Urothelium cell line (cell line): ENCODE measurements at places on chromosomes 3 and 15.

GRCh38 chr3:11720917-11721411 is 77.2 kb upstream of the VGLL4 start:
- no peak for DNase-seq

DNA sequence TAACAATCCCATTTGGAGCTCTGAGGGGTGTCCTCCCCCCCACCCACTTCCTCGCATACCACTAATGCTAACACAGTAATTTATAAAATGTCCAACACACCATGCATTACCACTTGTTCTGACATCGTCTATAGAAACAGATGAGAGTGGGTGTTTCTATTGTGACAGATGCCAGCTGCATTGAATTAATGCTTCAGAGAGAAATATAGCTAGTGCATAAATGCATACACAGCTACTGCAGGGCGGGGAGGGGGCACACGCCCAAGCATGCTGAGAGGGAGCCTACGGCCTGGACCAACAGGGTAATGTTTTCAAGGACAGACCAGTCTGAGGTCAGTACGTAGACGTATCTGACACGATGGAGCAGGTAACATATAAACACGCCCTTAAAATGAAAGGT is 106.0 kb upstream of the FEZF2 start:
- DNase-seq = no peak

GRCh38 chr3:123439806-123440580 is 8.9 kb downstream of the ADCY5 start:
- DNase-seq = no peak

- DNase-seq = no peak
These were observed 16.2 kb downstream of the LCMT2 start for GRCh38 chr15:43314171-43314570.

DNA sequence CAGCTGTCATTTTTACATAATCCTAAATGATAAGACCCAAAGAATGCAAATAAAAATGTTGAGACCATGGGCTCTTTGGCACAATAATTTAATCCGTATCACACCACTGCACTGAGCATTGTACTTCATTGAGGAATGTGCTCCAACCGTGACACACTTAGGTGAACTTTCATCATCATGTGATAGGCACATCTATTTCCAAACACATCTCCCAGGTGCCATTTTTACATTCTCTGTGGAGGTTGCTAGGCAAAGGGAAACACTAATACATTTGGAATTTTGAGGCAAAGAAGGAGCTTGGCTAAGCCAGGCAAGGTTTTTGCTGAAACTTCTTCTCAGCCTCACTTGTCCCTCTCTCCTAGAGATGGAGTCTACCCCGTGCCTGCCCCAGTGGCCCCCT is 68.7 kb downstream of the LRTM1 start:
- peak; percentile 37 for DNase-seq

GRCh38 chr15:100580414-100580813 is 21.6 kb downstream of the LINS1 start:
- no peak for DNase-seq

GRCh38 chr3:136787349-136787748 is 31.6 kb upstream of the SLC35G2 start:
- DNase-seq = no peak

GRCh38 chr3:129317848-129318247 is 39.2 kb downstream of the HMCES start:
- DNase-seq = no peak

- no peak for DNase-seq
These were observed 4.0 kb downstream of the TMEM212 start for GRCh38 chr3:171847133-171847532.

- no peak for DNase-seq
These were observed 100.1 kb upstream of the SLC6A11 start for GRCh38 chr3:10715886-10716285.

GRCh38 chr15:96158938-96159337 is 171.6 kb upstream of the NR2F2 start:
- no peak for DNase-seq

GRCh38 chr3:123660900-123661299 is 76.0 kb upstream of the HACD2 start:
- DNase-seq = peak; percentile 87

- no peak for DNase-seq
These were observed 130.6 kb upstream of the MEF2A start for GRCh38 chr15:99435113-99435695.

- DNase-seq = peak; percentile 64
These were observed 29.3 kb upstream of the MEF2A start for GRCh38 chr15:99536422-99537040.

GRCh38 chr3:142958707-142959106 is 4.8 kb downstream of the PAQR9 start:
- peak; percentile 36 for DNase-seq

DNA sequence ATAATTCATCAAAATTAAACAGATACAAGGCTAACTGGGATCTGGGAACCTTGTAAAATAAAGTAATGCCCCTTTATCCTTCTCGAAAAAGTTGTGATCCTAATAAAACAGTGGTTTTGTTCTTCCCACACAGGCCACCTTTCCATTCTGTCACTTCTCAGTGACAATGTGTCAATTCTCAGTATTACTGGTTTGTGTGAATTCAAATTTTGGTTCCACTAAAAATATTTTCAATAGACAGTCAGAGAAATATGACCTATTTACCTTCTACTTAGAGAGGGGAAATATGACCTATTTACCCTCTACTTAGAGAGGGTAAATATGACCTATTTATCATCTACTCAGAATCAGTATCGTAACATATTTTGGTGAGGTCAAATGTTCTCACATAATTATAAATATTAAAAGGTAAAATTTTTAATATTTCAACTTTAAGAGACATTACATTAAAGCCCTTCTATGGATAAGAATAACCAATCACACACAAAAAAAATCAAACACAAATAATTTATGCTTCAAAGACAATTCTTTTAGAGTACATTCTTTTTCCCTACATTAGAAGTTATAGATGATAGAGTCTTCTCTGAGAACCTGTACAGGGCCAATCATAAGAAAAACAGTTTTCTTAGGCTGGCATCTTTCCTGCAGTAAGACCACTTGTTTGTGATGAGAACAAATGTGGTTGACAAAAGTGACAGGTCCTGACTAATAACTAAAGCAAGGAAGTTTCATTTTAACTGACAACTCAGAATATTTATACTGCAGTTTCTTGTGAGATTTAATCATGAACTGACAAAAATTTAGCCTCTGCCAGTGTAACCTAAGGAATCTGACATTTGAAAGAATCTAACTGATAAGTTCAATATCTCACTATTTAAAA is 323.3 kb downstream of the DIPK2A start:
- no peak for DNase-seq

GRCh38 chr3:179881791-179882190 is 154.9 kb downstream of the PEX5L start:
- no peak for DNase-seq

DNA sequence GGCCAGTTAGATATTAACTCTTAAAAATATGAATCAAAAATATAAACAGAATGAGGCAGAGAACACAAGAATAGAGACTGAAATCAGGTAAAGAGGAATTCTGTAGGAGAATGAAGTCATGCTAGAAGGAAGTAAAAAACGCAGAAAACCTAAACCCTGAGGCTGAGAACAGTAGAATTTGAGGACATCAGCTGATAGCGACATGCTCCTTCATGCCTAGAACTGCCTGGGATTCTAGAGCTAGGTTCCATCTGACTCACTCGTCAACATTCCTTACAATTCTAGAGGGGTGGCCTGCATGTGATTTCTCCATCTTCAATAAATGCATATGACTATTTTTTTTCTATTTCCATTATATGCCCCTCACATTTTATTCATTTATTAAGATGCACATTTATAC is 343.0 kb downstream of the ROBO1 start:
- no peak for DNase-seq

GRCh38 chr15:43376017-43376705 is 5.3 kb downstream of the TUBGCP4 start:
- DNase-seq = peak; percentile 39

DNA sequence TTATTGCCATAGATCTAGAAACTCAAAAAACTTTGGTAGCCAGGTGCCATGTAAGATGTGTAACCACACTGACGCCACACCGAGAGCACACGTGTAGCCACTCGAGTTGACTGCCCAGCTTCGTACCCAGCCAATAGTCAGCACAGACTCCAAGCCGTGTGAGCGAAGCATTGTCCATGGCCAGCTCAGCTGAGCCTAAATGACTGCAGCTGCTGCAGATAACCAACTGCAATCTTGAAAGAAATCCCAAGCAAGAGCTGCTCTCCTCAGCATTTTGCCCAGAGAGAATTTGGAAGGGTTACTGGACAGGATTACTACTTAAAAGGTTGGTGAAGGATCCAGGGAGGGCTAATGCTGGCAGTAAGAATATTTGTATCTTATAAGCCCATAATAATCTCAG is 193.0 kb upstream of the THRB start:
- DNase-seq = no peak

- no peak for DNase-seq
These were observed 20.6 kb upstream of the TMC3 start for GRCh38 chr15:81394603-81395002.

GRCh38 chr3:197528190-197528589 is 27.6 kb downstream of the BDH1 start:
- no peak for DNase-seq

GRCh38 chr3:108623504-108623903 is 34.0 kb downstream of the DZIP3 start:
- DNase-seq = no peak

- no peak for DNase-seq
These were observed 30.1 kb upstream of the ZNF502 start for GRCh38 chr3:44682182-44682896.

DNA sequence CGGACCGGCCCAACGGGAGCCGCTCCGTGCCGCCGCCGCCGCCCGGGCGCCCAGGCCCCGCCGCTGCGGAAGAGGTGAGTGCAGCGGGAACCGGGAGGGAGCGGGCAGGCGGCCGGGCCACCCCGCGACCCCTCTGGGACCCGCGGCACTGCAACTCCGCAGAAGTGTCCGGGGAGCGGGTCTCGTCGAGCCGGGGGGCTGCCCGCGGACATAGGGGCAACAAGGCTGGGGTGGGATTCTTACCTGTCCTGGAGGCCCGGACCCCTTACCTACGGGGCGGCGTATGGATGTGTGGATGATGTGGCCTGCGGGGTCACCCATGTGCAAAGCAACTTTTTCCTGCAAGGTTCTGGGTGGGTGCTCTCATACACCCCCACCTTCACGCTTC is 361 bp downstream of the SEMA3F start:
- no peak for DNase-seq

- no peak for DNase-seq
These were observed 198.7 kb upstream of the CMC1 start for GRCh38 chr3:28042707-28043106.

DNA sequence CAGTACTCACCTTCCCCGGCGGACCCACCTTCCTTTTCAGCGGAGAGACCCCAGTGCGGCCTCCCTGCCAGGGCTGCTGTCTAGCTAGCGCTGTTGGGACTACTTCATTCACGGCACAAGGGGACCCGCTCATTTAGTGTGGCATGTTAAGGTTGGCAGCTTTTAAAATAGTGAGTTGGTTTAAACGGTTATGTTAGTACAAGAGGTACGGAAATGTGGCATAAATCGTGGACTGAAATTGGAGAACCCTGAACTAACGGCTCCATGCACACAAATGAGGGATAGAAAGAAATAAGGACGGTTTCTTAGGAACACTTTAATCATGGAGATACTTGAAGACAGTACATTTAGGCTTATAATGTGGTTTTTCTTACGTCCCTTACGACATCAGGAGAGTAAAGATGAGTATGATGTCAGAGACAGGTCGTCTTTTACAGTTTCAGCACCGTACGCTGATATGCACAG is 752 bp downstream of the CEP63 start:
- DNase-seq = no peak

- peak; percentile 5 for DNase-seq
These were observed 158.2 kb downstream of the SPATA16 start for GRCh38 chr3:172982736-172983364.

DNA sequence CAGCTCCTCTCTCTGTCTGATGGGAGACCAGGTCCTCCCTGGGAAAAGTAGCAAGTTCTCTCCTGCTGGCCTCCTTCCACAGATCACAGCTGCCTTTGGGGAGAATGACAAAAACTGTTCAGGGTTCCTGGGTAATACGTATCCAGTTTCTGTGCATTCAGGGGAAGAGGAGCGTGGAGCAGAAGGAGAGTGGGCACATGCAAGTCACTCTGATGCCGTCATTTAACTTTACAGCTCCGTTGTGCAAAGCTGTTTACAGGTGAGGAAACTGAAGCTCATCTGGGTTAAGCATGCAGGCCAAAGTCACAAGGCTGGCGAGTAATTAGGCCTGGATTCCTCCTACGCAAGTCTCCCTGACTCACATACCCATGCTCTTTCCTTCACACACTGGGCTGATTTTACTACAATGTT is 7.5 kb upstream of the TM4SF1 start:
- no peak for DNase-seq

DNA sequence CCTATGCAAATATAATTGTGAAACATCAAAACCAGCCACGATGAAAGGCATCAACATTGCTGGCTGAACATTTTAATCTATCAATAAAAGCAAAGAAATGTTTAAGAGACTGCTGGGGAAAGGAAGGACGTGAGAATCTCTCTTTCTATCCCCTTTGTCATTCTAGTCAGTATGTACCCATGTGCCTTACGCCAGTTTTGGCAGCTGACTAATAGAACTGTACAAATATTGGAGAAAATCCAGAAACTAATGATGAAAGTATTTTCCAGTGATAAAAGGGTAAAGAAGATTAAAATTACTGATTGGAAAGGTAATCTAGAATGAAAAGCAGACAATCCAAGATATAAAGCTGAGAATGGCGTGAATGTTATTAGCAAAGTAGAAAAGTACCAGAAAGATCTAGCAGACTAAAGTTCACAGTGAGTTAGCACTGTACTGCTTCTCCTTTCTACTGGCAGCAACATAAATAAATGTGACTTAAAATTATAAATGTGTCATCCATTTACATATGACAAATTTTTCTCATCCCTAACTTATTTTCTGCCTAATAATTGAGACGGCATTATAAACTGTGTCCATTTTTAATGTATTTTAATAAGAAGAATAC is 401.9 kb upstream of the CNTN4 start:
- no peak for DNase-seq

GRCh38 chr3:21672303-21672702 is 78.7 kb downstream of the ZNF385D start:
- DNase-seq = peak; percentile 73

GRCh38 chr15:74626752-74627692 is 11.4 kb downstream of the CLK3 start:
- DNase-seq = no peak

DNA sequence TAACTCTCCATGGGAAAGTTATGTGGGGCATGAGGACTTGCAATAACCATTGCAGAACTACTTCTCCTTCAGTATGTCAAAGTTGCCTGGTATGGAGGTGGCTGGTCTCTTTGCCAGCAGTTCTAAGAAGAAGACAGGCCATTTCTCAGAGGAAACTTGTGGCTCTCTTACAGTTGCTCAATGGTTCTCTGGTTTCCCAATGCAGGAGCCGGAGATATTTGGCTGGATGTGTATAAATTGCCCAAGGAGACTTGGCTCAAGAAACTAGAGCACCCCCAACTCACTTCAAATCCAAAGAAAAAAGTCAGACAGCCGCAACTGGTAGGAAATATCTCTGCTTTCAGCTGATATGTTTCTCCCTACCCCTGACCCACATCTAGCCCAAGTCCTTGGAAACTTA is 24.2 kb downstream of the WDR93 start:
- no peak for DNase-seq

- DNase-seq = no peak
These were observed 23.1 kb downstream of the XRN1 start for GRCh38 chr3:142424754-142425153.

GRCh38 chr3:4281991-4282390 is 21.2 kb upstream of the SETMAR start:
- no peak for DNase-seq

- DNase-seq = no peak
These were observed 461 bp downstream of the PCYT1A start for GRCh38 chr3:196287090-196287439.
